ENCODE measurements at places on chromosomes 5 and 9.

- no peak for DNase-seq
Observed at GRCh38 chr9:123318961-123319421, 37.0 kb upstream of the CRB2 start.

DNA sequence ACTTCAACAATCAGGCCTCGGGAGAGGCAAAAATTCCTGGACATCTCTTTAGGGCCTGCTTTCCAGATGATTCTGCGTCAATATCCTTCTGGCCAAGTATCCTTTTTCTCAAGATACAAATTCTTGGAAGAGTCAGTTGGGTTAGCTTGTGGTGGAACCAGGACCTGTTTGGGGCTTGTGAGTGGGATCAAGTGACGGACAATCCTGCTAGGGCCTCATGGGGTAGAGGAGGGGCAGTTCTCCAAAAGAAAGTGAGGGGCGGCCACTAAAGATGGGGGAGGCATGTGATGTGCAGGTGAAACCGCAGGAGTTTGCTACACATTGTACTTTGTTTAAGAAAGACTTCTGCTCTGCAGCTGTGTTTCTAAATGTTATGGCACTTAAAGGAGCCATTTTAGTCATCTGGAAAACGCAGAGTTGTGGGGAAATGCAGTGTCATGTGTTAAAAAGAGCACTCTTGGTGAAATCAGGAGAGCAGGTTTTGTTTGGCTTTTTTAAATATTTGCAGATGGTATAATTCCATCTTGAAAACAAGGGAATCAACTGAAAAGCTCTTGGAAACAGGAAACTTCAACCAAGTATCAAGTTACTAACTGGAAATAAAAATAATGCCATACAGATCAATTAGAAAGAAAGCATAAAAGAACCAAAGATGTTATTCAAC is 27.4 kb upstream of the GSN start:
- DNase-seq = no peak

DNA sequence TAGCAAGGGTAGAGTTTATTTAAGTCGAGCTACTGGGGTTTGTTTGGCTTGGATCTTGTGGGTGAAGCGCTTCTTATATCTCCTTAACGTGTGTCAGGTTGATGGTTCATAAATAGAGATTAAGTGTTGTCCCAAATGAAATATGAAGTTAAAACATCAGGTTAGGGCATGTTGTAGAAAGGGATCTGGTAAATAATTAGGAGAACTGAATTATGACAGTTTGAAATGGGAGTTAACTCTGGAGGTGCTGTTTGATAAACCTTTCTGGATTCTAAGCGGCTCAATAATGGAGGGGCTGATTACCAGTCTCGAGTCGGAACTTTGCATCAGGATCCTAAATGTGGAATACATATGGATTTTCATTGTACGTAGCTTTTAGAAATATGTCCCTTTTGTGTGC is 717.0 kb upstream of the WWC1 start:
- no peak for DNase-seq

DNA sequence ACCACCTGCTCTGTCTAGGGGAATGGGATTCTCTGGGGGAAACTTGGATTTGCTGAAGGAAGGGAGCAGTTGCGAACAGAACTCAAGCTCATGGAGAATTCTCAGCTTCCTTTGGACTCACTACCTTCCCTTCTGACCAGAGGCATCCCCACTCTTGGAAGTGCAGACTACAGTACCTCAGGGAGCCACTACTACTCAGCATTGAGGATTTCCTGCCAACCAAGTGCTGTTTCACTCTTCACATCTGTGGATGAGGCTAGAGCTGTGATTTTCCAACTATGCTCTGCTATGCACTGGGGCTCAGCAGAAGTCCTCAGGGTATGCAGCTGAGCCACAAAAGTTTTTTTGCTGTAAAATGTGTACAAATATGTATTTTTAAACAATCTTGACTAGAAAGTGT is 43.9 kb downstream of the MACROH2A1 start:
- DNase-seq = no peak

DNA sequence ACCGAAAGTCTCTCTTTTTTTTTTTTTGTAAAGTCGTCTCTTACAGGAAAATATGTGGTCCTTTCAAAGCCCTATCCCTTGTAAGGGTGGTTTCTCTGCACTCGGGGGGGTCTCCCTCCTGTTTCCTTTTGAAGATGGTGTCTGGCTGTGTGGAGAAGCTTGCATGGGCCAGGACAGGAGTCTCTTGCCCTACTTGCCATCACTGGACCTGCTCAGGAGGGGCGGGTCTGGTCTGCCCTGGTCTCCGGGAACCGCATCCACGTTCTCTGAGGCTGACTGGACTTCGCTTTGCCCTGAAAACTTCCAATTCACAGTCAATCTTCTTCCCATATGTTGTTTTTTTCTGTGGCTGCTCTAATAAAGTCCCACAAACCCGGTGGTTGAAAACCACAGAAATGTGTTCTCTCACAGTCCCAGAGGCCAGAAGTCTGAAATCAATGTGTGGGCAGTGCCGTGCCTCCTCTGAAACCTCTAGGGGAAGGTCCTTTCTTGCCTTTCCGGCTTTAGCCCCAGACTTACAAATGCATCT is 92.9 kb upstream of the IER5L start:
- DNase-seq = no peak

GRCh38 chr9:22216730-22217172 is 207.6 kb upstream of the CDKN2B start:
- no peak for DNase-seq

- no peak for DNase-seq
Observed at GRCh38 chr5:117262572-117263131, 688.0 kb upstream of the SEMA6A start.

DNA sequence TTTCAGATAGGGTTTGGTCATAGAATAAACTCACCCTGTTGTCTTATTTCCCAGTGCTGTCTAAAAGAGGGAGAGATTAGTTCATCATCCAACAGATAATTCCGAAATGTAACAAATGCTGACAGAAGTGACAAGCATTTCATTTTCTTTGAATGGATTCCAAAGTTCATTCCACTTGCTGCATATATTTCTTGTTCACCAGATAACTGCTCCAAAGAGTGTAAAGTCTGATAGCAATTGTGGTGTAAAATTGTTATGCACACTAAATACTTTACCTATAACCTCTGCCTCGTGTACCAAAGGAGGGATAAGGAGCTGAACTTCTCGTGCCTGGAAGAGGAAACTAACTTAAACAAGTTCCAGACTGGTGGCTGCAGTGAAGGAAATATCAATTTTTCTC is 290.0 kb upstream of the ADAMTSL1 start:
- DNase-seq = no peak

- DNase-seq = no peak
Observed at GRCh38 chr9:93246111-93246510, 62.2 kb downstream of the WNK2 start.

DNA sequence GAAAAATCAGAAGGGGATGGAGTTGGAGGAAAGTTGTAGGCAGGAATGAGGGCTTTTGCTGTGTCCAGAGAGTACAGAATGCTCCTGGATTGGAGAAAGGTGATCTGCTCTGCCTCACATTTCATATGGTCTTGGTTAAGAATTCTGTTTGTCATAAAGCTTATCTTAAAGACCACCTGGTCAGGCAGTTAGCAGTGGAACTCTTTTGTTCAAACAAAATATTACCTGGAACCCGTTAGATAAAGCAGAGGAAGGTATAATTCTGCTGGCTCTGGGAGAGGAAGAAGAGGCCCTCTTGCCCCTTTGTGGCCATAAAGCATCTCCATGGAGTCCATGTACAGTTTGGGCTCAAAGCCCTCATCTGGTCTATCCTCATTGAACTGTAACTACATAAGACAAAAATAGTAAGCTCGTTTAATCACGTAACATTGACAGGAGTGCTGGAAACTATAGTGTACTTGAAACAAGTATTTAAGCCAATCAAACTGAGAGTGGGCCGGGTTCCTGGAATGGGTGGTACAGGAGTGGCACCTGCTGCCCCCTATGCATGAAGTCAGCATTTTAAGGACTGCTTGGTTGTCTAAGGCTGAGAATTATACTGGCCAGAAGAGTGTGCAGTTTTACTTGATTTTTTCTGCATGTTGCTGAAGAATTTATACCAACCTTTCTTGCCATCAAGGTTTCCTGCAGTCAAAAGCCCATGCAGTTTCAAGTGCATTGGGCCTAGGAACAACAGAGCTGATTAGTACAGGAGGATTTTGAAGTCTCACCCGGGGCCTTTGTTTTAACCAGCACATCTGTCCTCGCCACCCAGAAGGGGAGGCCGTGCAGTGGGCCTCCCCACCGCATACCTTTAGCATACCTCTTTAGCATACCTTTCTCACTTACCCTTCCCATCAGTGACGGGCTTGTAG is 39.9 kb downstream of the STXBP1 start:
- DNase-seq = no peak

DNA sequence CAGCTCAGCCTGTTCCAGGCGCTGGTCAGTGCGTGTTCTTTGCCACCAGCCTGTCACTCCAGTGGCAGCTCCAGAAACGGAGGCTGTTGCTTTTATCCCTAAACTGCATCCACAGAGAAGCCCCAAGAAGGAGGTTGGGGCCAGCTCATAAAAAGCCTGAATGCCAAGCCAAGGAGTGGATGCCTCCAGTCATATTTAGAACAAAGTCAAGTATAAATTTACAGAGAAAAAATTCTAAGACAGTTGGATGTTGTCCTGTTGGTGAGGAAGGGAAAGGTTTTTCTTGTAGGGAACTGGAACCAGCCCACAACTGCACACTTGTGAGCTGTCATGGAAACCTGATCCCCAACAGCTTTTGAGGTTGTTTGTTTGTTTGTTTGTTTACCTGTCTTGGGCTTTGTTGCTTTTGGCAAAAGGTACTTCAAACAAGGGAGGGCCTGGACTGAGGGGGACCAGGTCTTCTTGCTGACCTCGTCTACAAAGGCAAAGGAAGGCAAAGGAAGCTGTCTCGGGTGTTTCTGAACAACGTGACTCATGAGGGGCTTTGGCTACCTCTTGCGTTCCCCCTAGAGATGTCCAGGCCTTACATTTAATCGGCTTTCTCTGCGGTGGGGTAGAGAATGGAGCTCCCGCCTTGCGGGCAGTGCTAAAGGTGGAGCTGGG is 36.7 kb downstream of the OLFML2A start:
- no peak for DNase-seq

GRCh38 chr9:135877791-135878527 is 29.4 kb downstream of the CAMSAP1 start:
- no peak for DNase-seq

GRCh38 chr5:38347040-38347763 is 88.8 kb downstream of the EGFLAM start:
- DNase-seq = no peak

- DNase-seq = no peak
Observed at GRCh38 chr5:83084336-83084735, 7.0 kb downstream of the XRCC4 start.

GRCh38 chr5:58759745-58760144 is 176.9 kb downstream of the RAB3C start:
- DNase-seq = no peak

- DNase-seq = no peak
Observed at GRCh38 chr5:102453716-102454115, 45.1 kb downstream of the SLCO6A1 start.

DNA sequence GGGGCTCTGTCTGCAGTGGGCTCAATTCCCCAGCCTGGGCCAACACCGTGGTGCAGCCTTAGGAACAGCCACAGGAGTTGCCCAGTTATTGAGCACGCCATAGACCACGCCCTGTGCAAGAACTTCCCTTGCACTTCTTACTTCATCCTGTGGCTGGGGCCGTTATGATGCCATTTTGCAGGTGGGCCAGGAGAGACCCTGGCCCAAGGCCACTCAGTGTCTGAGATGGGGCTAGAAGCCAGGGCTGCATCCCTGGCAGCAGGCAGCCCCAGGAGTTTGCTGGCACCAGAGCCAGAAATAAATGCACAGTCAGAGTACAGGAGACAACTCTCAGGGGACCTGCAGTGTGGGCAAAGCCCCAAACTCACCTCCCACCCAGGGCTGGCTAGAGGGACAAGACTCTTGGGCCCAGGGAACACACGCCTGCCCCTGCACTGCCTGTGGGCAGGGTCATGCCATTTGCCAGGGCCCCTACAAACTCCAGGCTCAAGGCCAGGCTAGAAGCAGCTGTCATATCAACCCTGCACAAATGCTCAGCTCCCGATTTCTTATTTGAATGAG is 6.7 kb downstream of the CORO2A start:
- no peak for DNase-seq

- DNase-seq = no peak
Observed at GRCh38 chr9:120846251-120846889, 3.6 kb upstream of the PSMD5 start.

DNA sequence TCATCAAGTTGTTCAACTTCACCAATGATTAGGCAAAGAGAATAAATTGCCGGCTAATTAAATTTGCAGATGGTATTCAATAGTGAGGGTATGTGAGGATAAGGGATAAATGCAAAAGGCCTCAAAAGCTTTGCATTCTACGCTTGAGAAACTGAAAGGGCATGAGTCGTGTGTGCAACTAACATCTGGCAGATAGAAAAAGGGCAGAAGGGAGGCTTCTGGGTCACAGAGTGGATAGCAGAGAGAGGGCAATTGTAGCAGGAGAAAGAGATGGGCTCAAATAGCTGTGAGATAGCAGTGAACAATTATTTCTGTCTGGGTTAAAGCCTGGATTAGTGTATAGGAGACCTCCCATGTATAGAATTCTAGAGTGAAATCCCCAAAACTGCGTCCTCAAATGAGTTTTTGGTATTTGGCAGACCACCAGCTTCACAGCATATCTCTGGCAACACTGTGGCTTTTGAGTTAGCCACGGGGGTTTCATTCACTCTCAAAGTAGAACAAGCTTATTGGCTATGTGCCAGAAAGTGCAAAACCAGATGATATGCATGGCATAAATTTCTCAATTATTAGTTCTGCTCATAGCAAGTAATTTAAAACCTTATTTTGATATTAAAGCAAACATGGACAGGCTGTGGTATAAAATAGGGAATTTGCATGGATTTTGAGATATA is 586.3 kb downstream of the BRINP1 start:
- DNase-seq = no peak

DNA sequence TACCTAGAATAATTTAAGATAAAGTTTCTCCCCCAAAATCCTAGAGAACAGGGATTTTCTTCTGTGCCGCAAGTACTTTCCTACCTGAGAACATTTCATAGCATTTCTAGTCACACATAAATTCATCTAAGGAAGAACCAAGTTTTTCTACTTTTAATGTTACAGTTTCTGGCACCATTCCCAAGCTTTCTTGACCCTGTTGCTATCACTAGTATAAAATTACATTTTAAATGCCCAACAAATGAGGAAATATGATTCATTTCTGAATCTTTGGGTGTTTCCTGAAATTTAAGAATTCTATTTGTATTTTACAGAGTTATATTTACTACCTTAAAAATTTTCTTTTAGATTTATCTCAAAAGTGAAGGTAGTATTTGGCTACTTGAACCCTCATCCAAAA is 137.8 kb downstream of the LPAR1 start:
- DNase-seq = no peak

DNA sequence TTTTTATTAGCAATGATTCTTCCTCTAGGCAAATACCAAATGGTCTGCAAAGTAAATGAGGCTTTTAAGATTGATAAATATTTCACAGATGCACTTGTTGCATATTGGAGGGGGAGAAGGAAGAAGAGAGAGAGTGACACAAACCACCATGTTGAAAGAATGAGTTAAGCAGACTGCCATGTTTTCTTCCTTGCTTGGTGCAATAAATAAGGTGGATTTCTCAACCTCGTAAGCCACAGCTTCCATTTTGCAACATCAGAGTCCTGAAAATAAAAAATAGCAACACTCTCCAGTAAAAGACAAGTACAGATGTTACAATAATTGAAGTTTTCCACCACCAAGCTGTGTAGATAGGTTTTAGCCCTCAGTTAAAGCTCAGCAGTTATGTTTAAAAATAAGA is 202.9 kb downstream of the SGCD start:
- DNase-seq = no peak

- DNase-seq = no peak
Observed at GRCh38 chr5:32536246-32536645, 49.1 kb upstream of the SUB1 start.

Data from DMS153 (cell line).